ENCODE measurements at places on chromosomes 7 and 10. TPM values are rescaled to one million over a fixed set of nuclear protein-coding genes. Genes with fewer than 3 reads are reported as not detected.
A peak's percentile ranks its signal among the peaks of the same experiment; 100 is the strongest.

GPRIN2 gene
- polyA plus RNA-seq, result not detected

SLC12A9 gene
- 4.7 TPM for polyA plus RNA-seq

TYW1B gene
- polyA plus RNA-seq, result 0.88 TPM

TMEM273 gene
- polyA plus RNA-seq, result 23.4 TPM

PALD1 gene
- 0.12 TPM for polyA plus RNA-seq

GPNMB gene
- not detected for polyA plus RNA-seq

- no peak for DNase-seq
- H3K36me3 ChIP-seq, result no peaks in the 10 kb centered on the region
- peaks cover 21% of the 10 kb centered on the region for H3K27me3 ChIP-seq
- peak overlapping the region; percentile 87 for H3K4me3 ChIP-seq
- H3K27ac ChIP-seq, result peak overlapping the region; percentile 100
Measured at GRCh38 chr7:35728412-35729060, 33.6 kb upstream of the HERPUD2 start.

GRCh38 chr10:75508239-75508813, 76.9 kb downstream of the LRMDA start:
- H3K4me3 ChIP-seq, result no peak overlapping the region
- H3K27me3 ChIP-seq, result no peaks in the 10 kb centered on the region
- no peak for DNase-seq
- no peak overlapping the region for H3K27ac ChIP-seq
- H3K4me1 ChIP-seq, result peaks cover 4% of the 10 kb centered on the region

DNA sequence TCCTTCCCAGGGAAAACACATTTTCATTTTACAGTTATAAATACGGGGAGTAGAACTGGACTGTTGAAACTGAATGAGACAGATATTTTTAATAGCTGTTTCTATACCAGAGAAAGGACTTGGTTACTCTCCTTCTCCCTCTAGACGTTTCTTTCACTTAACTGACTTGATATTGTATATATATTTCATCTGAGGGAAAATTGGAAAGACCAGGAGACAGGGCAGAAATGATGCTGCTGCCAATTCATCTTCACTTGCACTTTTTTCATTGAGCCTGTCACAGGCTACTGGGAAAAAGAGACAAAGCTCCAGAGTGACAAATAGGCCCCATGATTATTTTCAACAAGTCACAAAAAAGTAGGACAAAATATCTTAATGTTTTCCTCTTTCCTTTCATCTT, 636.0 kb upstream of the TPK1 start:
- no peaks in the 10 kb centered on the region for H3K36me3 ChIP-seq
- no peaks in the 10 kb centered on the region for H3K4me1 ChIP-seq
- DNase-seq, result no peak
- H3K27ac ChIP-seq, result no peak overlapping the region

- H3K4me3 ChIP-seq, result no peak overlapping the region
- no peak overlapping the region for H3K27ac ChIP-seq
- DNase-seq, result no peak
- H3K4me1 ChIP-seq, result no peaks in the 10 kb centered on the region
- H3K36me3 ChIP-seq, result no peaks in the 10 kb centered on the region
Measured at GRCh38 chr10:124157271-124157681, 63.9 kb upstream of the CHST15 start.

GRCh38 chr10:381805-382204, 246.6 kb downstream of the ZMYND11 start:
- H3K4me1 ChIP-seq, result peaks cover 58% of the 10 kb centered on the region
- peaks cover 17% of the 10 kb centered on the region for H3K27me3 ChIP-seq

DNA sequence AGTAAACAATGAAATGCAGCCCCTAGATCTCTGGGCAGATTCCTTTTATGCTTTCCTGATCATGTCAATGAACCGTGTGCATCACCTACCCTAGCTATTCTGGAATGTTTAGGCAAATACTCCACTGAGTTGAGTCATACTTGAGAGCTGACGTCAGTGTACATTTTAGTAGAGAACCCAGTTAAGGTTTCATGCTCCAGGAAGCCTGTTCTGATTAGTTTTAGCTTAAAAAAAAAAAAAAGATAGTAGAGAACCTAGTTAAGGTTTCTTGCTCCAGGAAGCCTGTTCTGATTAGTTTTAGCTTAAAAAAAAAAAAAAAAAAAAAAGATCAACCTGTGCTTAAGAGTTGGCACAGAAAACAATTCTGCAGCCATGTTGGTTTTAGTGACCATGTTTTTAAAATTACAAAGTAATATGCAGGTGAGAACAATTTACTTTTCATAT, 3.7 kb upstream of the MCU start:
- peaks cover 3% of the 10 kb centered on the region for H3K27me3 ChIP-seq
- peaks cover 11% of the 10 kb centered on the region for H3K4me1 ChIP-seq
- H3K36me3 ChIP-seq, result peaks cover 5% of the 10 kb centered on the region
- no peak overlapping the region for H3K4me3 ChIP-seq
- no peak overlapping the region for H3K27ac ChIP-seq

- no peak overlapping the region for H3K27ac ChIP-seq
- H3K27me3 ChIP-seq, result no peaks in the 10 kb centered on the region
Measured at GRCh38 chr7:27520815-27521790, 141.6 kb downstream of the HIBADH start.

GRCh38 chr7:19318287-19318686, 173.1 kb upstream of the FERD3L start:
- no peaks in the 10 kb centered on the region for H3K27me3 ChIP-seq
- H3K4me1 ChIP-seq, result no peaks in the 10 kb centered on the region
- H3K36me3 ChIP-seq, result no peaks in the 10 kb centered on the region

GRCh38 chr7:130988443-130988842, 254.4 kb upstream of the KLF14 start:
- H3K36me3 ChIP-seq, result peaks cover 3% of the 10 kb centered on the region
- peaks cover 82% of the 10 kb centered on the region for H3K4me1 ChIP-seq
- H3K27ac ChIP-seq, result peak overlapping the region; percentile 33
- no peak overlapping the region for H3K4me3 ChIP-seq

- peaks cover 77% of the 10 kb centered on the region for H3K4me1 ChIP-seq
- H3K27me3 ChIP-seq, result peaks cover 24% of the 10 kb centered on the region
- peak overlapping the region; percentile 99 for H3K27ac ChIP-seq
- DNase-seq, result no peak
- H3K4me3 ChIP-seq, result no peak overlapping the region
Measured at GRCh38 chr10:96666741-96667140, 53.6 kb downstream of the PIK3AP1 start.

DNA sequence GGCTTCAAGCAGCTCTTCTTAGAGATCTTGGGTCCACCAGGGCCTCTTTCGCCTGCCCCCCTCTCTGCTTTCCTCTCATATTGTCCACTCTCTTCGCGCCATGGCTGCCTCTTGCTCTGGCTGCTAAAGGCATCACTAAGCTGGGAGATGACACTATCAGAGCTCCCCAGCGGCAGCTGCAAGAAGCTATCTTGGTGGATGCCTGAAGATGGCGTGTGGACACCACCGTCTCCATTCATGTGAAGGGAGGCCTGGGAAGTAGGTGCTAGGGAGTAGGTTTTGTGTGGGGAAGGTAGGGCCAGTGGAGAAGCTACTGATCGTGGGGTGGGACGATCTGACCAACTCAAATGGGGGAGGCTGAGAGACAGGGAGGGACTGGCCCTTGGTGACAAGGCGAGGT, 45.9 kb upstream of the PDLIM1 start:
- no peak overlapping the region for H3K4me3 ChIP-seq
- no peak for DNase-seq
- no peaks in the 10 kb centered on the region for H3K36me3 ChIP-seq
- no peak overlapping the region for H3K27ac ChIP-seq
- H3K4me1 ChIP-seq, result no peaks in the 10 kb centered on the region

GRCh38 chr10:13018171-13018570, 16.7 kb upstream of the CCDC3 start:
- no peak overlapping the region for H3K4me3 ChIP-seq
- no peaks in the 10 kb centered on the region for H3K36me3 ChIP-seq
- peaks cover 3% of the 10 kb centered on the region for H3K27me3 ChIP-seq

DNA sequence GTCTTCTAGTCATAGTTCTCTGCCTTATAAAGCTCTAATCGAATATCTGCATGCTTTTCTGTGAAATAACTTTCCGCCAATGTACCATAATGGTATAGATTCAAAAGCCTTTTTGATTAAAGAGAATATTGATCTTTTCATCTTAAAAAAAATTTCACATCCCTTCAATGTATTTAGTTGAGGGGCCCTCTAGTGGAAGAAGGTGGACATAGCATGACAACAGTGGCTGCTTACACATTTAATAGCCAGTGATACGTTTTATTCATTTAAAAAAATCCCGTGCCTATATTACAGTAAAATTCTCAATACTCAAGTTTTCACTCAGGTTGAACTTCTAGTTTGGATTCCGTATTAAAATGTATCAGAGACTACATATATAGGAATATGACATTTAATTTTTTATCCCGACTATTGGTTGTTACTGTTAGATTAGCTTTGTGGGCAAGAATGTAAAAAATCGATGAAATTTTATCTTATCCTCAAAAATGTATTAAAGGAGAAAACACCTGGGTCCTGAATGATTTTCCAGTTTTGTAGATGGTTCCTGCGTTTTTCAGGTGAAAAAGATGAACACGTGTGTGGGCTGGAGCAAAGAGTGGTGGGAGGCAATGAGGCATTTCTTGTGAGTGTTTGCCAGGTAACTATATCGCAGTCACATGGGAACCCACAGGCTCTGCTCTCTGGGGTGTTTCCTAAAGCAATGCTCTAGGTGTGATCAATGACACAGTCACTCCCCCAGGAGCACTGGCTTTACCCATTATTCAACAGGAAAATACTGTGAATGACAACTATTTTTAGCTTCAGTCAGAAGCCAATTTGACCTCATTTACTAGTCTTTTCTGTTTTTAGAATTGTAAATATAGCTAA, 24.1 kb upstream of the PNLIP start:
- H3K36me3 ChIP-seq, result no peaks in the 10 kb centered on the region
- no peaks in the 10 kb centered on the region for H3K27me3 ChIP-seq
- no peak overlapping the region for H3K4me3 ChIP-seq
- H3K27ac ChIP-seq, result no peak overlapping the region
- no peaks in the 10 kb centered on the region for H3K4me1 ChIP-seq

DNA sequence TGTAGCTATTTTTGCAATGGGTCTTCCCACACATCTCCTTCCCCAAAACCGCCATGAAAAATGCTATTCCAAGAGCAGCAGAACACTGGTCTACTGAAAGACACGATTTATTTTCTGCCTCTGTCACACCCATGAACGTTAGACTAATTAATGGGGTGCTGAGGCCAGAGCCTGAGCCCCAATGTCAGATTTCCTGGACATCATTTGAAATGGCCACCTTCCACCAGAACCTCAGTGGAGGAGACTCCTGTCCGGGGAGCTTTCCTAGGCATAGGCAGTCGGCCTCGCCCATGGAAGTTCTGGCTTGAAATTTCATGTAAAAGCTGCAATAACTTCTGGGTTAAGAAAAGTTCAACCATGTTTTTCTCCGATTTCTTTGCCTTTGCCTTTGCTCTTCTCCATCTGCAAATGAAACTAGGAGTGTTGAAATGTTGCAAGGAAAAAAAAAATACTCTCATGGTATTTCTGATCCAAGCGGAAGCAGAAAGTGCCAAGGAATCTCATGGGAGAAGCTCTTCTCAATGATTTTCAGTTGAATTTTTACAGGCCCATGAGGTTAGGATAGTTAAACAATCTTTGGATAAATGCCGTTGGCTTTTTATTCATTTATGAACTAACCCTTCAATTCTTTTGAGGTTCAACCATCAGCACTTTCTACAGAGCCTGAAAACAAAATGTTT, 570.8 kb upstream of the MGMT start:
- H3K27ac ChIP-seq, result no peak overlapping the region
- H3K4me3 ChIP-seq, result no peak overlapping the region
- no peak for DNase-seq
- peaks cover 1% of the 10 kb centered on the region for H3K27me3 ChIP-seq
- no peaks in the 10 kb centered on the region for H3K36me3 ChIP-seq

DNA sequence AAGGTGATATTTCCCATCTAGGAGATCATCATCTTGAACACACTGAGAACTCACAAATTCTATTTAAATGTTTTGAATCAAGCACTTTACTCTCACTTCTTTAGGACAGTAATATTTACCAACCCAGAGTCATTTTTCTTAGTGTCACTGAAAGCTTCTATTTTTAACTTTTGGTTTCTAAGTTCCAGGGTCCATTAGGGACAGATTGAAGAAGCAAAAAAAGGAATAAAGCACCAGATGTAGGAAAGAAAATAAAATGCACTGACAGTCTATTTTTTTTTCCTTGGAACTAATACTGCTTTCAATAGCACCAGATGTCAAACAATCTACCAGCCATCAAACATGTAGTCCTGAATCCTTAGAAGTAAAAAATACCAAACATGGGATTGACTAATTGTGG, 526.7 kb upstream of the LRRN3 start:
- no peaks in the 10 kb centered on the region for H3K4me1 ChIP-seq
- no peak overlapping the region for H3K27ac ChIP-seq
- H3K4me3 ChIP-seq, result no peak overlapping the region
- H3K36me3 ChIP-seq, result no peaks in the 10 kb centered on the region

- H3K36me3 ChIP-seq, result no peaks in the 10 kb centered on the region
- H3K4me1 ChIP-seq, result no peaks in the 10 kb centered on the region
- no peak overlapping the region for H3K27ac ChIP-seq
- no peak for DNase-seq
- peaks cover 2% of the 10 kb centered on the region for H3K27me3 ChIP-seq
Measured at GRCh38 chr7:135341049-135341448, 107.4 kb downstream of the STRA8 start.

DNA sequence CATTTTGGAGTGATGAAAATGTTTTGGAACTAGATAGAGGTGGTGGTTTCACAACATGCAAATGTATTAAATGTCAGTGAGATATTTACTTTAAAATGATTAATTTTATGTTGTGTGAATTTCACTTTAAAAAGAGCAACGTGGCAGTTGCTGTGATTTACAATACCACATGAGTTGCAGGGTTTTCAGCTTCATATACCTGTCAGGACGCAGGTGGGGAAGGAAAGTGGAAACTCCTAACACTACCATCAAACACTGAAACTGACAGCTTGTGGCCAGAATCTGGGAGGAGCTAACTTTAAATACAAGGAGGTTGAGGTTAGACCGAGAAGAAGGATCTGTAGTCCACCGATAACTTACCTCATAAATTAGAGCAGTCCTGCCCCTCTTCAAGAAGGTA, 168.9 kb upstream of the TMEM72 start:
- H3K27me3 ChIP-seq, result peaks cover 10% of the 10 kb centered on the region
- H3K4me3 ChIP-seq, result no peak overlapping the region
- DNase-seq, result no peak
- H3K27ac ChIP-seq, result no peak overlapping the region
- peaks cover 2% of the 10 kb centered on the region for H3K4me1 ChIP-seq

DNA sequence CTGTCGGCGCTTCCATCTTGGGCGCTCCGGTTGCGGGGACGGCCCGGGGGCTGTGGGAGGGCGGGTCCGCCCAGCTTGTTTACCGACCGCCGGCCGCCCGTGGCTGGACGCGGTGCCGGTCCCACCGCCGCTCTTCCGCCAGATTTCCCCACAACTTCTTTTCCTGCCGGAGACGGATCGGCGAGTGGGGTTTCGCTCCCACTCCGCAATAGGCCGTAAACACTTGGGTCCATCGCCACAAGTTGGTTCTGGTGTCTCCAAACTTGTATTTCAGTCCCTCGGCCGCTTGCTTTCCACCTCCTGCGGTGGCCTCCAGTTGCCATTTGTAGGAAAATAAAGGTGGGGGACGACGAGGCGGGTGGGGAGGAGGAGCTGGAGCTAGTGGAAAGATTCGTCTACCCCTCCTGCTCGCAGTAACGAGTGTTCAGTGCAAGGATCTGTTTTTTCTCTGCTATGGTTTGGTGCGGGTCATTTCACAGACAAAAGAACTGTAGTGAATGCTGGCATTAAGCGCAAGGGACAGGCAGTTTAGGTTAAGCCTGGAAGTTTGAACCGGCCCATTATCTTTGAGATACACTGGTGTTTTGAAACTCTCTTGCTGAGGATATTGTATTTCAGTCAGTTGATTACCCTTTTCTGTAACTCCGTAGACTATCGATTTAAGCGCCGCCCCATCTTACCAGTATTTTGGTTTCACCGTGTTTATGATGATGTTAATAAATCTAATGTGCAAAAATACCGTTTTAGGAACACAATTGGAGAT, 24.3 kb upstream of the ZRANB1 start:
- H3K4me1 ChIP-seq, result peaks cover 46% of the 10 kb centered on the region
- peak overlapping the region; percentile 96 for H3K27ac ChIP-seq
- peaks cover 2% of the 10 kb centered on the region for H3K27me3 ChIP-seq
- peak overlapping the region; percentile 96 for H3K4me3 ChIP-seq

All from immature natural killer cell (primary cell).